Activated T-cell treated with anti-CD3 and anti-CD28 coated beads for 1 hour (primary cell): ENCODE measurements at places on chromosomes 3 and 15.
A peak's percentile ranks its signal among the peaks of the same experiment; 100 is the strongest.

- no peak for DNase-seq
Observed at GRCh38 chr15:48978638-48979037, 14.9 kb upstream of the SHC4 start.

DNA sequence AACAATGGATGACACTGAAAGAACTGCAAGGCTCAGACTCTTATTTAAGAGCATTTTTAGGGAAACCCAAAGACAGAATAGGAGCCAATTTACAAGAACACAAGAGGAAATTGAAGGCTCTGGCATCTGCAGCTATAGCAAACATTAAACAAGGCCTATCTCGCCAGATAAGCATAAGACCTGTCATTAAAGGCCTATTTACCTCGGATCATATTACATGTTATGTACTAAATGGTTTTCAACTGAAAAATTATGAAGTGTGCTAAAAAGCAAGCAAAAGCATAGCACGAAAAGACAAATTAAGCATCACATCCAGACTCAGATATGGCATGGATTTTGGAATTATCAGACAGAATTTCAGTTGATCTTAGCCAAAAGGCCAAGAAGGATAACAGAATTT lies 617.1 kb downstream of the SQOR start:
- no peak for DNase-seq

DNA sequence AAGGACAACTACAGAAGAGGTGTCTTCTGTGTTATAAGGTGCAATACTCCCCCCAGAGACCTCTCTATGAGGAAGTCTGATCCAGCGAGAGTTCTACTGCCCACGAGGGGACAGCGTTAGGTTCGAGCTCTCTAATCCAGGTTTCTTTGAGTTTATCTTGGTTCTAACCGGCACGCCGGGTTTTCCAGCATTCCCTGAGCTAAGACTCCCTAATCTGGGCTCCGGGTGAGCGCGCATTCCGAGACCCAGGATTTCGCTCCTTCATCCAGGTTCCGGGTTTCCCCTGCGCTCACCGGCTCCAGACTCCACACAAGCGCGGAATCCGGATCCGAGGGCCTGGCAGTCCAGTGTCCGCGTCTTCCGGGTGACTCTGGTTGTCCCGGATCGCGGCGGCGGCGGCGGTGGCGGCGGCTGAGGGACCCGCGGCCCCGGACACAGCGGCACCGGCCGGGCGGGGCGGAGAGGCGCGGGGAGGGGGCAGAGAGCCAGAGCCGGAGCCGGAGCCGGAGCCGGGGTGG lies at the start of gene ZNF609:
Gene ZNF609 (plus strand): TSS at position 373 of the 518 bp plus-strand sequence. CDS start 38,842 bp downstream, outside the sequence.
- peak; percentile 87 for DNase-seq

- DNase-seq, result no peak
Observed at GRCh38 chr3:17638356-17638755, 104.1 kb downstream of the TBC1D5 start.

DNA sequence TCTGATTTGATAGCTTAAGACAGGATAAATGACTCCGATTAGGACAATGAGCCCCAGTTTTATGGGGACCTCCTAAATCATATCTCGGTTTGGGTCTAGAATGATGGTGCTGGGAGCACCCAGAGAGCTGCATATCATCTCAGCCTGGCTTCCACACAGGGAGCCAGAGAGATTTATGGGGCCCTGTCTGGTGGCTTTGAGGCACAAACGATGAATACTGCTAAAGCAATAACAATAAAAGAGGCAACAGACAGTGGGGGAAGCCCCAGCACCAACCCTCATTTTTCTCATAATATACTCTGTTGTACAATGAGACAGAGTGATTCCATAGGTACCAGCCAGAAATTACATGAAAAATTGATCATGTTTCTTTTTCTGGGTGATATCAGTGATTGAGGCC lies 889.0 kb upstream of the CFAP20DC start:
- DNase-seq, result no peak

DNA sequence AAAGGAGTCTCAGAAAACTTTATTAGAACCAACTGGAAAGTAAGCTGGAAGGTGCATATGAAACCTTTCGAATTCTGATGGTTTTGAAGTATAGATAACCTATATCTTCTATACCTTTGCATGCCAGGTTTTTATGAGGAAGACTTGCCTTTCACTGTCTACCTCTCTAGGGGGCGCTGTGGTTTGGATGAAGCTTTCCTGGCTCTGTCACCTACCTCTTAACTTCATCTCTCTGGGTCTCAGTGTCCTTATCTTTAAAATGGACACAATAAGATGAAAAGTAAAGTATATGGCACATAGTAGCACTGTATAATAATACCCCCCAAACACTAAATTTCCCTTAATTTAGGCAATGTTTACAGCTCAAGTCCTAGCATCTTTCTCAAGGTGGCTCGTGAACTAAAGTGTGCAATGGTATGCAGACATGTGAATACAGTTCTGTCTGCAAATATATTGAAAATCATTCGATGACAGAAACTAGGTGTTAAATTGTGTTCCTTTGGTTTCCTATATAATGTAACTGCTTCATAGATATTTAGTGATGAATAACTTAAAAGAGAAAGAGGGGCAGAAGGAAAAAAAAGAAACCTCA lies 314.3 kb downstream of the CHST2 start:
- no peak for DNase-seq

DNA sequence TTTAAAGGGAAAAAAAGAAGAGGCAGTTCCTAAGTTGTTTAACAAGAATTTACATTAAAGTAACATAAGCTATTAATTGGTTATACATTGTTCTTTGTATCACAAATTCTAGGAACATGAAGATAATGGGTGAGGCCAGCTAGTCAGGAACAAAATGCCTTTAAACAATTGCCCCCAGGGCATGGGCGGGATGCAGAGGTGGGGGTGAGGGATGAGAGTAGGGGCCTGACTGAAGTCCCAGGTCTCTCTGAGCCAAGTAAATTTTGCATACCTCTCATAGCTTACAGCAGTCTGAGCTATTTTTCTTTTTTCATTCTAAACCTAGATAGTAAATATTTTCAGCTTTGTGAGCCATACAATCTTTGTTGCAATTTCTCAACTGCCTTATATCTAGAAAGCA lies 77.8 kb upstream of the RNU6-1 start:
- no peak for DNase-seq

- peak; percentile 11 for DNase-seq
Observed at GRCh38 chr3:49674497-49674983, 389 bp downstream of the APEH start.

DNA sequence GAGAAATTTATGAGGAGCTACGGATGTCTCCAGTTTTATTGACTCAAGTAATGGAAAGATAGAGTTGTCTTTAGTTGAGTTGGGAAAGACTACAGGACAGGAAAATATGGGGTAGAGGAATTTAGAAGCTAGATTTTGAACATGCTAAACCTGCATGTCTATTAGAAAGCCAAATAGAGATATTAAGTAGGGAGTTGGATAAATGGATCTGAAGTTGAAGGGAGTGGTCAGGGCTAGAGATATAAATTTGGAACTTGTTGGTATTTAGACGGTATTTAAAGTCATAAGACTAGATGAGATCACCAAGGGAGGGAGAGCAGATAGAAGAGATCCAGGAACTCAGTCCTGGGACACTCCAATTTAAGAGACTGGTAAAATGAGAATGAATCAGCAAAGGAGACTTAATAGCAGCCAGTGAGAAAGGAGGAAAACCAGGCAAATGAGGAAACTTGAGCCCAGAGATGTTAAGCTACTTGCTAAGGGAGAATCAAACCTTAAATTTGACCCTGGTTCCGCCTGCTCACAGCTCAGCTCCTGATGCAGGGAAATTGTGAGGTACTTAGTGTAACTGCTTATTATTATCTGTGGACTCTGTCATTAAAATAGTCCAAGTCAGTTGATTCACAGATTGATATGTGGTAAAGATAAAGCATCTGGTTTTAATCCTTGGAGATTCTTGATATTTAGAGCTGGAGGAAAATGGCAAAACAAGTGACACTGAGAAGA lies 35.8 kb downstream of the ABI3BP start:
- no peak for DNase-seq

DNA sequence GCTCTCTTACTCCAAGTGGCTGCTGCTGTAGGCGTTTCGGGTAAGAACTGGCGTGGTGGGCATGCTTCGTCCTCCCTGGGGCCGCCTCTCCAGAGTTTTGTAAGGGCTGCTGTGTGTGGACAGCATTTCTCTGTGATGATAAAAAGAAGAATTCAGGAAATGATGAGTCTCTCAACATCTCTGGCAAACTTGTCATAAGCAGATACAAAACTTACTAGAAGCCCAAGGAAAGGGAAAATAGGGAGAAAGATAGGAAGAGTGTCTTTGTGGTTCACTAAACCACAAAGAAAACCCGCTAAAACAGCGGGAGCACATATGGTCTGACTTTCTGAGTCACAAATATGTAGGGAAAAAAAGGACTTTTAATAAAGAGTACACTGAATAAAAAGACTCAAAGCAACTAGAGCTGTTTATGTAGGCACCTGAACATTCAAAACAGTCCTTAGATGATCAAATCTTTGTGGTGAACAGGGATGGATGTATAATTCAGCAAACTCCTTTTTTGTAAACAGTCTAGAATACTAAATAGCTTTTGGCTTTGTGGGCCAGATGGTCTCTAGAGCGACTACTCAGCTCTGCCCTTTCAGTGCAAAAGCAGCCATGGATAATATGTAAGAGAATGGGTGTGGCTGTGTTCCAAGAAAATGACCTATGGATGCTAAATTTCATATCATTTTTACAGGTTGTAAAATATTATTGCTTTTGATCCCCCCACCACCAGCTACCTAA lies 60.4 kb upstream of the LMOD3 start:
- DNase-seq, result no peak

DNA sequence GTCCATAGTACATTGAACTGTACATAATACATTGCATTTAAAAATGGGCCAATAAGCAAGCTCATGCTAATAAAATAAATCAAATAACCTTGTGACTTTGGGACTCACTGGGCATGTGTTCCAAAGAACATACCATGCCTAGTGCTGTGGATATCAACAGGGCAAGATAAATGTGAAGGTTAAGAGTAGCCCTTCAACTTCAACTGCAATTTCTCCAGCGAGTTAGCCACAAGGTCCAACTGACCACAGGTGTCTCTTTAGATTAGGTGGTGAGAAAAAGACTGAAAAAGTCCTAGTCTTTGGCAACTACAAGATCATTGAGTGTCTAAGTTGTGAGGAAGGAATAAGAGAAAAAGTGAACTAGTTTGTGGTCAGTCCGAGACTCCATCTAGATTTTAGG lies 78.3 kb upstream of the ATP11B start:
- DNase-seq, result no peak

GRCh38 chr15:58190419-58190818 lies 52.2 kb downstream of the AQP9 start:
- no peak for DNase-seq

DNA sequence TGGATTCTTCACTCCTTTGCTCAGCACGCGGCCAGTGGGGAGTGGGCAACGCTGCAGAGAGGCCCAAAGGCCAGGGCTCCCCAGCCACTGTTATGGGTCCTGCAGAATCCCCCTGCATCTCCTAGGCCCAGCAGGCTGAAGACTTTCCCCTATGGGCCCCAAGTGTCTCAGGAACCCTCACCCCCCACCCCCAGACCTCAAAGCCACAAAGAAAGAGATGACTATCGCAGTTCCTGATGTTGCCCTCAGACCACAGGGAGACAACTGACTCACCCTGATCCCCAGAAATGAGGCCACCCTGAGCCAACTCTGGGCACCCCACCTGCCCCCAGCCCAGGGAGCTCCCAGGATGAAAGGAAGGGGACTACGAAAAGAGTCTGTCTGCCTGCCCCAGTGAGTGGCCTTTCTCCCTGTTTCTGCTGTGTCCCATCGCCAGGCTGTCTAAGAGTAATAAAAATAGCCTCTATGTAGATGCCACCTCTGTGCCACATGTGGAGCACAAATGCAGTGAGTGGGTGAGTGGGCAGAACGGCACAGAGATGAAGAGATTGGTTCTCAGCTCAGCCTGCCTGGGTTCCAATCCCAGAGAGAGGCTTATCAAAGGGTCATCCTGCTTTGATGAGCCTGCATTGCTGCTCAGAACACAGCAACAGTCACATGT lies 283.0 kb downstream of the UACA start:
- DNase-seq, result peak; percentile 32

DNA sequence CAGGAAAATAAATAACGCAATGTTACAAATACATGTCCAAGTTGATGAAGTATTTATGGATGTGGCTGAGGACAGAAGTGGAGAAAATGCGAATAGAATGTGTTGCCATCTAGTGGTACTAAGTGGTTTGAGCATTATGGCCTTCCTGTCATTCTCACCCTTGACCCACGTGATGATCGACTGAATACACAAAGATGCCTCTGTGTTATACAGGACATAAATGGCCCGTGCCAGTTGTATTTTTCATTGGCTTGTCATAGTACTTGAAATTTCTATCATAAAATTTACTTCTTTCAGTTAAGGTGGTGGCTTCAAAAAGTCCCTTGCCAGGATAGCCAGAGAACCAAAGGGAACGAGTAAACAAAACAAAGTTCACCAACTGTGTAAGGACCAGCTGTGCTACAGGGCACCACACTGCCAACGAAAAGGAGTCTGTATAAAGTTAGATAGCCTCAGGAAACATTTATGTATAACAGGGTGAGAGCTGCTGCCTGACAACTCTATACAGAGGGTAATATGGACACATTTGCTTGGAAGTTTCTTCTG lies 103.7 kb downstream of the MYH15 start:
- DNase-seq, result no peak

DNA sequence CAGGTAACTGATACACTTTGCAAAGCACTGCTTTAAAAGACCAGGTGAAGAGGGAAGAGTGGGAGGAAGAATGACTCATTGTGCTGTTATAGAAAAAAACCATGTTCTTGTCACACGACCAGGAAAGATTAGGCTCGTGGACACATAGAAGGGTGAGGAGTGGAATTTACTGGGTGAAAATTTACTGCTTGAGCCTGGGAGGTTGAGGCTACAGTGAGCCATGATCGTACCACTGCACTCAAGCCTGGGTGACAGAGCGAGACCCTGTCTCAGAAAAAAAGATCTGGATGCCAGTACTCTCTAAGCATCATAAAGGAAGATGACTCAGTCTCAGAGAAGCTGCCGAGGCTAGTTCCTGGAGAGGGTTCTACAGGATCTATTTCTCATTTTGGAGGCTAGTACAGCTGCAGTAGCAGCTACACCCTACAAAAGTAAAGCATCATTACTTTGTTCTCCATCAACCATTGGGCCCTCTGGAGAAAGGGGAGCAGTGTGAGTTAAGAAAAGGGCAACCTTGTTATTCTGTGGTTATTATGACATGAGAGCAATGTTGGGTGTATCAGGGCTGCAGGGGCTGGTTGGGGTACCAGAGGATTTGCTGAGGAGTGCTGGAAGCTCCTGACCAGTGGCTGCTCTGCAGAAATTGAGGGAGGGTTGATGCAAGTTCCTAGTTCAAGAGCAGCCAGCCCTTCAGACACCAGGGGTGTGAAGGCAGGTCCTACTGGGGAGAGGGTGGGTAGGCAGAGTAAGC lies 75.4 kb downstream of the CMTM8 start:
- DNase-seq, result no peak

- DNase-seq, result no peak
Observed at GRCh38 chr15:84819291-84819768, 2.2 kb downstream of the ALPK3 start.

DNA sequence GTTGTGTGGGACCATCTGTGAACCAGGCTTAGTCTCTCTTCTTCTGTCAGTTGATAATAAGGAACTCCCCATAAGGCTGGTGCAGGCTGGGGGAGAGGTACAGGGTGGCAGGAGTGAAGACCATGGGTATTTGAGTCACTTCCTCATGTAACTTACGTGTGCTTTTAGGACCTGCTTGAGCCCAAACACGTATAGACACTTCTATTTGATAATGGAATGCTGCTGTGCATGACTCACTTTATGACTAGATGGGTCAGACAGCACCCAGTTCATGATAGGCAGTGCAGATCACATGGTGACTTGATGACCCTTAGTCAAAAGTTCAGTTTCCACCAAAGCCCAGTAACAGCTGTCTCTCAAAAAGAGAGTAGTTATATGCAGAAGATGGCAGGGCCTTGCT lies 490.9 kb downstream of the ZBBX start:
- DNase-seq, result no peak

- no peak for DNase-seq
Observed at GRCh38 chr3:51891242-51892039, 11.7 kb downstream of the IQCF1 start.
